ENCODE measurements at places on chromosomes 13 and 19.

- no peak for DNase-seq
Observed at GRCh38 chr19:51129716-51130115, 5.0 kb downstream of the SIGLEC9 start.

GRCh38 chr13:77062097-77062496 lies 35.1 kb upstream of the FBXL3 start:
- DNase-seq, result no peak

GRCh38 chr19:40157059-40157458 lies 34.2 kb upstream of the MAP3K10 start:
- no peak for DNase-seq

DNA sequence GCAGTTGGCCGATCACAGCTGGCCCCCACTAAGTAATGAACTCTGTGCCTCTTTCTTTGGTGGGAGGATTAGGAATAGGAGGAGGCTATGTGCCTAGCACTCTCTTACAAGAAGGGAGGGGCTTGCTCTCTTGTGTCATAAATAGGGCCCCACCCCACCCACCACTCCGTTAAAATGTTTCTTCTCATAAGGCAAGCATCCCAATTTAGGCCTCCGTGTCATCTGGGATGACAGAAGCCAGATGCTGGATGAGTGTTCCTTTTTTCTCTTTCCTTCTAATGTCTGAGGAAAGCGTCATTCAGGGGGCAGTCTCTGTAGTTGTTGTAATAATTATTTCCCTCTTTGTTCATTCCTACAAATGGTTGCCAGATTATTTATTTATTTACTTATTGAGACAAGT lies at the start of gene LIPE:
Gene LIPE, minus strand, starts transcription at position 76 of the 400 bp plus-strand sequence. CDS start 239 bp downstream, outside the sequence.
- DNase-seq, result no peak

DNA sequence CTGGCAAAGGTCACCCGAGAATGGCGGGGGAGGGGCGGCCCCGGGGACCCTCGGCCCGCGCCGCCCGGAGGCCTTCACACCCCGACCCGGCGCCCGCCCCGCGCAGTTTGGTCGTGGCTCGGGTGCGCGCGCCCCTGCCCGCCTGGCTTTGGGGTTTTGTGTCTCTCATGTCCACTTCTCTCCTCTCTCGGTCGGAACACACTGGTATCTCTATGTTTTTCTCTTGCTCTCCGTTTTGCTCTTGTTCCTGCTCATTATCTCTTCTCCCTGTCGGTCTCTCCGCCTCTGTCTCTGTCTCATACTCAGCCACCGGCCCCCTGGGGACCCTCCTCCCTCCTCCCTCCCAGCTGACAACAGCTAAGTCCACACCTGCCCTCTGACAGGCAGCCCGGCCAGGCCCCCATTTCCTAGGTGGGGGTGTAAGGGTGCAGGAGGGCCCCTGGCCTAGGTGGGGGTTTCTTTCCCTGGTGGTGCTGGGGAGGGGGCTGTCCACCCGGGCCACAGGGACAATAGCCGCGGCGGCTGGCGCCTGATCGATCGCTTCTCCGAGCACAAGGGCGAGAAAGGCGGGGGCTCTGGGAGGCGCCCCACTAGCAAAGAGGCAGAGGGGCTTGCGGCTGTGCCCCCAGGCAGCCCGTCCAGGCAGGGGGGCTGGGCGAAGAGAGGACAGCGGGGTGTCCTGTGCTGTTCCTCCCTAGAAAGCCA lies 2.3 kb downstream of the ONECUT3 start:
- DNase-seq, result no peak

DNA sequence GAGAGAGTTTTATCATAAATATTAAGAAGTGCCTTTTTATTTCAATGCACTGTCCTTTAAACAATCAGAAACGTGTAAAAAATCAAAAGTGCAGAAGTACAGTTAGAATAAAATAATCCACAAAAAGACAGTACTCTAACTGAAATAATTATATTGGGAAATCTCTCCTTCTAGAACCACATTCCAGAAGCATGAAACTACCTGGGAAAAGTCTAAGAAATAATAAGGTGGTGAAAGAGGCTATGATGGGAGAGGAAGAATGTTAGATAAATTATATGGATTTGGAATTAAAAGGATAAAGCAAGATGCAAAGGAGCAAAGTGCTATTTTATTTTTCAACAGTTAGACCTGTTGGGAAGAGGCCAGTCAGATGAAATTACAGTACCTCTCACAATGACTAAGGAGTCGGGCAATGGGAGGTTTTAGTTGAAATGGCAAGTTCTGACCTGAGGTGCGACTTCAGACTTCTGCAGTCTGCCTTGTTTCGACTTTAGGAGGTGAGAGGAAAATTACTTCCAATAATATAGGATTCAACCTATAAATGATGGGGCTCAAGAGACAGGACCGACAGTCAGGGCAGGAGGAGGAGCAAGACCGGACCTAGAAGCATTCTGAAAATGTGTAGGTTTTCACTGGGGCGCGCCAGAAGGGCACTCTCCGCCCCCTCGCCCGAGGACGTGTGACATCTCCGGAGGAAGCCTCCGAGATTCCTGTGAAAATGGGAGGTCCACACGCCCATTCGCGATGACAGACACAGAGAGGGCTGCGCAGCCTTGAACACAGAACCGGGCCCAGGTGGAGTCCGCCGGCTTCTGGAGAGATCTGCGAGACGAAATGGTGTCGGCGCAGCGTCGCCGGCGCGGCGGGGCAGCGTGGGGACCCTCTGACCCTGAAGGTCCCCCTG lies 717 bp downstream of the SPRYD7 start:
- peak; percentile 70 for DNase-seq

GRCh38 chr13:19713186-19713965 lies 69.4 kb downstream of the PSPC1 start:
- no peak for DNase-seq

DNA sequence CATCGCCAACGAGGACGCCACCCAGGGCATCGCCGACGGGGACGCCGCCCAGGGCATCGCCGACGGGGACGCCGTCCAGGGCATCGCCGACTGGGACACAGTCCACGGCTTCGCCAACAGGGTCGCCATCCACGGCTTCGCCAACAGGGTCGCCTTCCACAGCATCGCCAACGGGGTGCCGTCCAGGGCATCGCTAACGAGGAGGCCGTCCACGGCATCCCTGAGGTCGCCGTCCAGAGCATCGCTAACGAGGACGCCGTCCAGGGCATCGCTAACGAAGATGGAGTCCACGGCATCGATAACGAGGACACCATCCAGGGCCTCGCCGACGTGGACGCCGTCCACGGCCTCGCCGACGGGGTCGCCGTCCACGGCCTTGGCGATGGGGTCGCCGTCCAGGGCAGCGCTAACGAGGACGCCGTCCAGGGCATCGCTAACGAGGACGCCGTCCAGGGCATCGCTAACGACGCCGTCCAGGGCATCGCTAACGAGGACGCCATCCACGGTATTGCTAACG lies 947.8 kb downstream of the TUBA3C start:
- DNase-seq, result no peak

DNA sequence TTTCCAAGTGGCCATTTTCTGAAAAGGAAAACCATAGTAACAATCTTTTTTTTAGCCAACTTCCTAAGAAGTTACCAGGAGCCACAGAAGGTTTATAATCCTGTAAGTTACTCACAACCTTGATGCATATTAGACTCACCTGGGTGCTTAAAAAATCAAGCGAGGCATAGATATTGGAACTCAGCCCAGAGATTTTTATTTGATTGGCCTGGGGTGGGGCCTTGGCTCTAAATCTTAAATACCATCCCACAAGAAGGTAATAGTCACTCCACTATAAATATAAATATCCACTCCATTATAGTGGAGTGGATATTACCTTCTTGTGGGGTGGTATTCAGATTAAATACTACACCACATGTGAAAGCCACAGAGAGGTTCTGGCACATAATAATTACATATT lies 429.6 kb downstream of the RFC3 start:
- no peak for DNase-seq

GRCh38 chr13:44199627-44200207 lies 173.9 kb upstream of the SERP2 start:
- DNase-seq, result no peak

GRCh38 chr13:104641309-104641708 lies 1575.1 kb upstream of the SLC10A2 start:
- no peak for DNase-seq

DNA sequence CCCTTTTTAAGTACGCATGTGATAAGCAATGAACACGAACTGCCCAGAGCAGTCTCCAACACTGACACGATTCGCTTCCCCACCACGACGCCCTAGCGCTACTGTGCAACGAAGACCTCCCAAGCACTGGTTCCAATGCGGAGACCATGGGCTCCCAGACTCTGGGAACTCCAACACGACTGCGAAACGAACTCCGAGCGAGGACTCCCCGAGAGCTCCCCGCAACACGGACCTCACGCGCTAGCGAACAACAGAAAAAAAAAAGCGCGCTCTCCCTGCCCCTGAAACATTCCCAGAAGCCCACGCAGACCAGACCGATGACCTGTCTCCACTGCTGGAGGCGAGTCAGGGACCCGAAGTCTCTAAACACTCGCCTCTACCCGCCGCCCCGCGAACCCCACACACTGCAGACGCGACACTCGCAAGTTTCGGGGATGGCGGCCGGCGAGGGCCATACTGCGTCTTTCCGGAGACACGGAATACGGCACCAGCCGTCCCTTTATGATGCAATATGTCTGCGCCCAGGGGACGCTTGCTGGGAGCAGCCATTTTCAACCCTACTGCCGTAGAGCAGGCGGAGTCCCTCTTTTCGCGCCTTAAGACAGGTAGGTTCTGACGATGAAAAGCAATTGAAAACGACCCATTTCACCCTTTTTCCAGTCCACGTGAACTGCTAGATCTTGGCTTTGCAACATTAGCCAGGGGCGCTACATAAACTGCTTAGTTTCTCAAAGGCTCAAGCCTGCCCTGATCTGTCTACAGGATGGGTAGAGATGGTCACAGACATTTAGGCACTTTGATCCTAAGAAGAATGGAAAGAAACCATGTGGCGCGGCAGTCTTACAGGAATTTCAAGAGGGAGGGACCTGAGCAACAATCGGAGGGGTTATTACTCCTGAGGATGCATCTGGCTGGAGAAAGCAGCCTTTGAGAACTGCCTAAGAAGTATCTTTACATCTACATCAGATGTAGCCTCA lies at the start of gene ZNF577:
Gene ZNF577, minus strand, starts transcription at position 430 of the 977 bp plus-strand sequence. CDS start 7,569 bp downstream, outside the sequence.
- DNase-seq, result peak; percentile 67

DNA sequence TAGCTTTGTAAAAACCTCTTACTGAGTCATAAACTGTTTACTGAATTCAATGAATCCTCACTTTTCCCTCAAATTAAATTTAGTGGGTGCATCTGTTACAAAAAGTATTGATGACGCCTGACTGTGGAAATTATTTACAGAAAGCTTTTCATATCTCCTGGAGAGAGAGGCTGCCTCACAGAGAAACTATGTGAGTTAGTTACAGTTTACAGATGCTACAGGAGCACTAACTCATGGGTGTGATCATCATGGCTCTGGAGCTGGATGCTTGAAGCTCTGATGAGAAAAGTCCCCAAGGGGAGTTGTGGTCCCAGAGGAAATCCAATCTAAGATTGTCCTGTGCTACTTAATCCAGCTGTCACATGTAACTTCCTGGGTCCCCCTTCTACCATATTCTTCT lies 590.8 kb downstream of the LMO7 start:
- DNase-seq, result no peak

- no peak for DNase-seq
Observed at GRCh38 chr13:110638814-110639806, 23.8 kb downstream of the NAXD start.

GRCh38 chr13:35136585-35136984 lies 194.5 kb downstream of the NBEA start:
- DNase-seq, result no peak

DNA sequence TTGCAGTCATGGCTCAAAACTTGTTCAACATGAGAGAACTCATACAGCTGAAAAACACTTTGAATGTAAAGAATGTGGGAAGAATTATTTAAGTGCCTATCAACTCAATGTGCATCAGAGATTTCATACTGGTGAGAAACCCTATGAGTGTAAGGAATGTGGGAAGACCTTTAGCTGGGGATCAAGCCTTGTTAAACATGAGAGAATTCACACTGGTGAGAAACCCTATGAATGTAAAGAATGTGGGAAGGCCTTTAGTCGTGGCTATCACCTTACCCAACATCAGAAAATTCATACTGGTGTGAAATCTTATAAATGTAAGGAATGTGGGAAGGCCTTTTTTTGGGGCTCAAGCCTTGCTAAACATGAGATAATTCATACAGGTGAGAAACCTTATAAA lies 20.1 kb downstream of the ZNF283 start:
- no peak for DNase-seq

DNA sequence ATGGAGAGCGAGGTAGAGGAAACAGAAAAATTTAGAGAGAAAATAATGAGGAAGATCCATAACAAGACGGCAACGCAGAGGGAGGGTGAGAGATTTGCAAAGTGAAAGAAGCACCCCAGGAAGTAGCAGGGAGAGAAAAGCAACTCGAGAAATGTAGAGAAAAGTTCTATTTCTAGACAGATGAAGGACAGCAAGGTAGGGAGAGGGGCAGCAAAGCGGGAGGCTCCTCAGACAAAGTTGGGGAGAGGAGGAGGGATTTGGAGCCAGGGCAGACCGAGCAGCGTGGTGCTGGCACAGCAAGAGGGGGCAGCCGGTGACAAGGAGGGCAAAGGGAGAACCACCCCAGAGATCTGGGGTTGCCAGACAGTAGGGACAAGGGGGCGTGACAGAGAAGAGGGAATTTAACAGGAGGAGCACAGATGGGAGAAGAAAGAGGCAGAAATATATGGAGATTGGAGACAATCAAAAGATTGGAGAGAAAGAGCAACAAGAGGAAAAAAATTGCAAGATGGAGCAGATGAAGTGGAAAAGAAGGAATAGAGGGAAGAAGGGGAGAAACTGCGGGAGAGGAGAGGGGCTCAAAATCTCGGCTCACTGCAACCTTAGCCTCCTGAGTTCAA lies 989 bp downstream of the ZNF766 start:
- DNase-seq, result no peak

- DNase-seq, result no peak
Observed at GRCh38 chr19:10908380-10908960, 20.0 kb downstream of the YIPF2 start.

DNA sequence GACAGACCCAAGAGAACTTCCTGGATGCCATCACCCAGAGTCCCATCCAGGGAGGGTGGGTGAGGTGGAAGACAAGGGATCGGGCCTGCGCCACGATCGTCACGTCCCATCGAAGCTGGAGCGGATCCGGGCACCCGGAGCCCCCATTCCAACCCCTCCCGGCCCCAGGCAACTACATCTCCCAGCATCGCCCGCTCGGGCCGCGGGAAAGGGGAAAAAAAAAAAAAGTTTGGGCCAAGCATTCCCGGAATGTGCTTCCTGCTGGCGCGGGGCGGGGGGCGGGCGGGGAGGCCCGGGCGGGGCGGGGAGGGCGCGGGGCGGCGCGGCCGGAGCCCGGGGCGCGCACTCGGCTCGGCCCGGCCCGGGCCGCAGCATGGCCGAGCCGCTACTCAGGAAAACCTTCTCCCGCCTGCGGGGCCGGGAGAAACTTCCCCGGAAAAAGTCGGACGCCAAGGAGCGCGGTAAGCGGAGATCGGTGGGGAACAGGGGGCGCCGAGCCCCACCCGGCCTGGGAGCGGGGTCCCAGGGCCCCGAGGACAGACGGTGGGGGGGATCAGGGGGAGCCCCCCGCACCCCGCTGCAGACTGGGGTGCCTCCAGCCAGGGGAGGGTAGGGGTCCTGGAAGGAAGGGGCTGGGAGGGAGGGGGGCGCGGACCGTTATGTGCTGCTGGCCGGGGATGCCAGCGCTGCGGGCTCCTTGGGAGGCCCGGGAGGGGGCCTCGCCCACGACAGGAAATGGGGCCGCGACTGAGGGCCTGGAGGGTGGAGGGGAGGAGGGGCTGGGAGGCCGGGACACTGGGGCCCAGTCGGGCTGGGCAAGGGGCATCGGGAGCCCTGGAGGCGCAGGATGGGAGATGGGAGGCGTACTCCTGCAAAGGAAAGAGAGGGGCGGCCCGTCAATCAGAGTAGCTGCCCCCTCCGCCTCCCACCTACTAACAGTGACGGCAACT lies at the start of gene SYDE1:
Gene SYDE1, plus strand, starts transcription at position 341 of the 950 bp plus-strand sequence. Its CDS starts 33 bp downstream, at position 374.
- DNase-seq, result no peak

All from cerebellar cortex (tissue), 1 donor.